GM23338 (cell line): ENCODE measurements at places on chromosomes 2 and 18. TPM values are rescaled to one million over a fixed set of nuclear protein-coding genes. Genes with fewer than 3 reads are reported as not detected.

DNA sequence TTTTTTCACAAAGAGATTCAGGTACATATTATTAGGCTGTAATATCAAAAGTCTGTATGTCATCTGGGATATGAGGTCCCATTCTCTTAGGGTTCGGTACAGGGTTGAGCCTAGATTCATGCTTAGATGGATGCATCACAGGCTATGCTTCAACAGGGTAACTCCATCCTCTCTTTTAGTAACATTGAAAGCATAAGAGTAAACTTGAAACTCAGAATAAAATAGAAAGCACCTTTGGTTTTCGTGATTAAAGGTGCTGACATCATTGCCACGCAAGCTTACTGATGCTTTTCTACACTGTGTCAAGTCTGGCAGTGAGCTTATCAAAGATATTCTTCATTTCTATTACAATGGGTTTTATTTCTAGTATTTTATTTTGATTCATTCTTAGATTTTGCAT, 419.1 kb upstream of the DSEL start:
- no peak overlapping the region for H3K27ac ChIP-seq
- H3K36me3 ChIP-seq, result no peaks in the 10 kb centered on the region
- no peaks in the 10 kb centered on the region for H3K4me1 ChIP-seq
- no peaks in the 10 kb centered on the region for H3K27me3 ChIP-seq

DNA sequence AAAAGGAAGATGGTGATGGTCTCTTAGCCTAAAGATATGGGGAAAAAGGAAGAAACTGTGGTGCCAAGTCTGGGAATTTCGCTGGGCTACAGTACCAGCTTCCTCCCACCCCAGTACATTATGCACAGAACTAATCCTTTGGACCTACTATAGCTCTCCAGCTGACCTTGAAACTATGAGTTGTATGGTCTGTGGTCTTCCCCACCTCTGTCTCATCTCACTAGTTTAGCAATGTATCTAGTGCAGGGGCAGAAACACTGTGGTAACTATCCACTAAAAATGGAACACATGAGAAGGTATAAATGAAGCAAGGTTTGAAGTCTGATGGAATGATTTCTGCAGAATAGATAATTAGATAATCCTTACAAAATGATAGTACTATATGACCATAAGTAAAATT, 190.4 kb upstream of the CCDC150 start:
- no peak overlapping the region for H3K27ac ChIP-seq
- H3K27me3 ChIP-seq, result no peaks in the 10 kb centered on the region
- H3K4me1 ChIP-seq, result no peaks in the 10 kb centered on the region
- no peak for DNase-seq

- no peaks in the 10 kb centered on the region for H3K27me3 ChIP-seq
- peak; percentile 23 for DNase-seq
- H3K4me1 ChIP-seq, result peaks cover 54% of the 10 kb centered on the region
- no peak overlapping the region for H3K4me3 ChIP-seq
- peak overlapping the region; percentile 46; the same call in 1 of the 2 replicates for H3K27ac ChIP-seq
Measured at GRCh38 chr2:36463365-36463764, 107.8 kb downstream of the CRIM1 start.

DNA sequence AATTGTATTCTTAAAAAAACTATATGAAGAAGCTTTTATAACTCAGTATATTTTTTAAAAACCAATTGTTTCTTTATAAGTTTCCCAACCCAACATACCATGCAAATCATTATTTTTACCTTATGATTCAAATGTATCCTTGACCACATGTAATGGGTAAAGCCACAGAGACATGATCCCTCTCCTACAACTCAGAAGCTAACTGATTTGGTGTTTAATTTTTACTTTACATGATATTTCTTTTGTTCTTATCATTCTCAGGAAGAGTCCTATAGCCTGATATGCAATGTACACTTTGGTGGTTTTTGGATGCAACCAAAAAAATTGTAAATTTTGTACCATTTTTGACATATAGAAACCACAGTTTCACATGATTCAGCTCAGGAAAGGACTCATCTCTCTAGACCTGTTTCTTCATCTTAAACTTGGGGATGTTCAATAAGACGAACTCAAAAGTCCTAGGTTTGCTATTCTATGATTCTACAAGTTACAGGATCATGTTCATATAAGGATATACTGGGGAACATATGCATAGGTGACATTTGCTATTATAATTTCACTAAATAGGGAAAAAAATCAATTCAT, 85.2 kb upstream of the RBBP8 start:
- no peak for DNase-seq
- H3K4me3 ChIP-seq, result no peak overlapping the region
- peaks cover 8% of the 10 kb centered on the region; the same call in 1 of the 2 replicates for H3K4me1 ChIP-seq
- no peak overlapping the region for H3K27ac ChIP-seq

- no peaks in the 10 kb centered on the region for H3K36me3 ChIP-seq
- DNase-seq, result no peak
- H3K4me1 ChIP-seq, result peaks cover 6% of the 10 kb centered on the region
- no peak overlapping the region for H3K27ac ChIP-seq
- H3K27me3 ChIP-seq, result no peaks in the 10 kb centered on the region
- no peak overlapping the region for H3K4me3 ChIP-seq
Measured at GRCh38 chr2:68749345-68749744, 14.7 kb downstream of the ARHGAP25 start.

DNA sequence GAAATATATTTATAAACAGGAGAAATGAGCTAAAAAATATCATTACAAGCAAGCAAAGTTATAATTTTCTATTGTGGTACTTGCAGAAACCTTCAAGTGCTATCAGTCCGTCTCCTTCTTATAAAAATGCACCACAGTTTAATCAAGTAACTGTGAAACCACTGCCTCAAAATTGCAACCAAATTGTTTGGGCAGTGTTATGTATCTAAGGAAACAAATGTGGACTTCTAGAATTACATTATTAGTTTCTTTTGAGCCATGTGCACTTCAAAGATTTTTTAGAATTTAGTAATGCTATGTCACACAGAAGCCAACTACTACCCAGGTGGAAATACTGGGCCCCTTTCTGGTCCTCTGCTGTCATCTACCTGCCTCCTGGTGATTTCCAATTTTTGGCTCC, 495.6 kb downstream of the NYAP2 start:
- no peaks in the 10 kb centered on the region for H3K27me3 ChIP-seq
- no peaks in the 10 kb centered on the region for H3K36me3 ChIP-seq
- no peaks in the 10 kb centered on the region for H3K4me1 ChIP-seq
- no peak for DNase-seq
- no peak overlapping the region for H3K27ac ChIP-seq
- H3K4me3 ChIP-seq, result no peak overlapping the region

- H3K4me3 ChIP-seq, result no peak overlapping the region
- no peaks in the 10 kb centered on the region for H3K27me3 ChIP-seq
- H3K27ac ChIP-seq, result no peak overlapping the region
- no peaks in the 10 kb centered on the region for H3K36me3 ChIP-seq
Measured at GRCh38 chr2:81529944-81530343, 1225.4 kb upstream of the LRRTM1 start.

- H3K36me3 ChIP-seq, result no peaks in the 10 kb centered on the region
- peaks cover 17% of the 10 kb centered on the region for H3K4me1 ChIP-seq
- DNase-seq, result no peak
- H3K27ac ChIP-seq, result no peak overlapping the region
- no peak overlapping the region for H3K4me3 ChIP-seq
Measured at GRCh38 chr2:46945671-46946070, 30.1 kb upstream of the MCFD2 start.

DNA sequence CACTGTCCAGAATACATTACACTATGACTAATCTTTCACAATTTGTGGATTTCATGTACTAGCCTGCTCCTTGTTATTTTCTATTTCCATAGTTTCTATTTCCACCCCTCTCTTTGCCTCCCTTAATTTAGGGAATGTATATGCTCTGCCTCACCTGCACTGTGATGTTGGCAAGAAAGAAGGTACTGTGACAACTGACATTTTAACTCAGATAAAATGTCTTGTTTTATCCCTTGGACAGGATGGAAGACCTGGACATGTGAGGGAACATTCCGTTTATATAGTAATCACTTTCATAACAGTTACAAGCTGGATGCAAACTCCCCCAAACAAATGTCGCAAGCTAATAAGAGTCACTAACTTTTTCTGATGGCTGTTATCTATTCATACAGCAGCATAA, 21.5 kb upstream of the DSG3 start:
- no peak overlapping the region for H3K27ac ChIP-seq
- no peaks in the 10 kb centered on the region for H3K27me3 ChIP-seq
- peaks cover 3% of the 10 kb centered on the region for H3K4me1 ChIP-seq
- no peak for DNase-seq
- no peak overlapping the region for H3K4me3 ChIP-seq

DNA sequence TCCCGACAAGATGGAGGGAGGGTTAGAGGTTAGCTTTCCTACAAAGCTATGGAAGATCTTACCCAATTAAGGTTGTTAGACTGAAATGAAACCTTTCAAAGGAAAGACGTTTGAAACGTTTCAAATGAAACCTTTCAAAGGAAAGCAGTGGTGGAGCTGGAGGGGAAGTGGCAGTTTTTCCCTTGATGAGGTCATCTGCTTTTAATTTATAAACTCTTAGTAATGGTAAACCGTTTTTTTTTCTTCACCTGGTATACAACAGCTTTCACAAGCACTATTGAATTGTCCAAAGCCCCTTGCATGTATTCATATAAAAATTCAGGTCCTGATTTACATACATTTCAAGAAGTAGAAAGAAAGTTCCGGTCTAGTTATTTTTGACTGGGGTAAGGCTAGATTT, 7.4 kb downstream of the PMAIP1 start:
- H3K27ac ChIP-seq, result no peak overlapping the region
- DNase-seq, result no peak
- no peak overlapping the region for H3K4me3 ChIP-seq
- peaks cover 20% of the 10 kb centered on the region; the same call in 1 of the 2 replicates for H3K36me3 ChIP-seq
- H3K27me3 ChIP-seq, result no peaks in the 10 kb centered on the region
- peaks cover 47% of the 10 kb centered on the region for H3K4me1 ChIP-seq

GRCh38 chr2:231882646-231883045, 43.5 kb downstream of the NPPC start:
- no peaks in the 10 kb centered on the region for H3K36me3 ChIP-seq
- no peaks in the 10 kb centered on the region for H3K27me3 ChIP-seq
- H3K4me1 ChIP-seq, result peaks cover 9% of the 10 kb centered on the region; the same call in 1 of the 2 replicates
- H3K27ac ChIP-seq, result no peak overlapping the region
- no peak overlapping the region for H3K4me3 ChIP-seq

GRCh38 chr2:3040496-3041140, 337.0 kb downstream of the EIPR1 start:
- no peaks in the 10 kb centered on the region for H3K36me3 ChIP-seq
- DNase-seq, result no peak
- H3K27ac ChIP-seq, result no peak overlapping the region
- H3K4me1 ChIP-seq, result no peaks in the 10 kb centered on the region
- H3K4me3 ChIP-seq, result no peak overlapping the region
- no peaks in the 10 kb centered on the region for H3K27me3 ChIP-seq

DNA sequence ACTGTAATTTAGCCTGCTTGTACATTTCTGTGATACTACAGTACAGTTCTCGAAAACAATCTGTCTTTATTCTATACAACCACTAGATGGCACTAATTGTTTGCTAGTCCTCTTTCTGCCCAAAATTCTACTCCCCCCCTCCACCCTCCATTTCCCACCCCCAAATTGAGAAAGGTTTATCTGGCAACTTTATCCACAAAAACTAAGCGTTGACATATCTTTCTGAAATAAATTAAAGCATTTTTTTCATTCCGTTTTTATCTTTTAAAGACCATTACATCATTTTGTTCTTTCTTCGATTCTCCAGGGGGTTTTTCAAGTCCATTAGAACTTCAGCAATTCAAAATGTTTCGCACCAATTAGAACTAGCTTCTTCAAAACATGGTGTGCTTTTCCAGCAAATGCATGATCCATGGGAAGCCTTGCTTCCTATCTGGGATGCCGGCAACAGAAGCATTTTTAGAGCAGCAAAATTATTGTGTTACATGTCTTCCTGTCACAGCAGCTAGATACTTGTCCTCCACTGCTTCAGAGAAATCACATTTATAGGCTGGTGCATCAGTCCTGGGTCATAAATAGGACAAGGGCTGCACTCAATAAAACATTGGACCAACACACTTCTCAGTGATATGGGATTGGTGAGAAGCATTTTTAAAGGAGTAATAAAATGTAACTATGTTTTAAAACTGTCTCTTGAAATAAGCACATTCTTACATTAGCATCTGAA, 241.3 kb downstream of the PAX3 start:
- no peak overlapping the region for H3K4me3 ChIP-seq
- H3K36me3 ChIP-seq, result no peaks in the 10 kb centered on the region
- DNase-seq, result peak; percentile 45
- H3K27ac ChIP-seq, result no peak overlapping the region
- peaks cover 74% of the 10 kb centered on the region for H3K27me3 ChIP-seq
- 0 out of 2 replicates have a peak, but pooled peaks cover 11% of the 10 kb centered on the region for H3K4me1 ChIP-seq

GRCh38 chr2:19898592-19899329, 3.0 kb downstream of the TTC32 start:
- no peak overlapping the region for H3K27ac ChIP-seq
- DNase-seq, result no peak
- H3K4me3 ChIP-seq, result no peak overlapping the region
- no peaks in the 10 kb centered on the region for H3K36me3 ChIP-seq

DNA sequence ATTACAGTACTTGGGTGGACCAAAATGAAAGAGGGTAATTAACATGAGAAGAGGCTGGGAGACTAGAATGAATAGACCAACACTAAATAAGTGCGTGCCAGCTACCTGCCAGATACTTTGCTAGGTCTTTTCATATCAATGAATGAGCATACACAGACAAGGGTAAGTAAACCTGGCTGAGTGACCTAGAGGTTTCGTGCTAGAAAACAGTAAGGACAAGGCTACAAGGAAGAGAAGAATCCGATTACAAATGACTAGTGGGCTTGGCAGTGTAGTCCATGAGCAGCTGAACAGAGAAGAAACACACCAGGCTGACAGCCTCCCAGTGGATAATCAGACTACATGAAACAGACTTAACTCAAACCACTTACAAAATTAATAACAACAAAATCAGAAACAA, 64.6 kb downstream of the THADA start:
- DNase-seq, result peak; percentile 5
- H3K4me3 ChIP-seq, result no peak overlapping the region
- H3K4me1 ChIP-seq, result peaks cover 5% of the 10 kb centered on the region; the same call in 1 of the 2 replicates
- H3K36me3 ChIP-seq, result no peaks in the 10 kb centered on the region; the same call in 1 of the 2 replicates
- no peak overlapping the region for H3K27ac ChIP-seq

- no peak overlapping the region for H3K4me3 ChIP-seq
- H3K27ac ChIP-seq, result no peak overlapping the region
- DNase-seq, result no peak
- H3K36me3 ChIP-seq, result no peaks in the 10 kb centered on the region; the same call in 1 of the 2 replicates
- no peaks in the 10 kb centered on the region for H3K27me3 ChIP-seq
Measured at GRCh38 chr2:135664623-135665068, 77.0 kb upstream of the UBXN4 start.

DNA sequence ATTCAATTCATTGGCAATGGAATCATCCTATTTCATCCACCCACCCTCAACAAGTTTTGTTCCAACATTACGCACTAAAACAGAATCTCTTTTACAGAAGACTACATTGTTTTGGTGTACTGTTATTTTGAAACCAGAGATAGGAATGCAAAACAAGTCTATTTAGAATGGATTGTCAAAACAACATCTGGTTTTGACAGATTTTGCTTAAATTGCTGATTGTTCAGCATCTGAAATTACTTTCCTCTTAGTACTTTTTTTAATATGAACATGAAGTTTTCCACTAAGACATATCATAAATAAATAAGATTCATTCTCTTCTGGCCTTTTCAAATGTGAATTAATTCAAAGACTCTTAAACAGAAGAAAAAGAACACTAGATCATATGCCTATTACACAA, 323.9 kb upstream of the TFPI start:
- no peak for DNase-seq
- no peaks in the 10 kb centered on the region for H3K36me3 ChIP-seq
- no peak overlapping the region for H3K4me3 ChIP-seq
- H3K4me1 ChIP-seq, result peaks cover 14% of the 10 kb centered on the region
- H3K27ac ChIP-seq, result no peak overlapping the region

TUBB8B gene
- total RNA-seq, result 1.0 and 3.6 TPM in 2 replicates

UGT1A1 gene
- not detected in 2 replicates for total RNA-seq

CYP27A1 gene
- total RNA-seq, result 4.2 and 6.9 TPM in 2 replicates

ALPP gene
- 0.28 and 0.31 TPM in 2 replicates for total RNA-seq

FMNL2 gene
- total RNA-seq, result 43.0 and 45.4 TPM in 2 replicates
